ENCODE measurements at places on chromosomes 6 and 20. TPM values are rescaled to one million over a fixed set of nuclear protein-coding genes. Genes with fewer than 3 reads are reported as not detected.

- H3K27me3 ChIP-seq: peaks cover 81% of the 10 kb centered on the region
- no peaks in the 10 kb centered on the region for H3K4me1 ChIP-seq
- H3K36me3 ChIP-seq: no peaks in the 10 kb centered on the region
- DNase-seq: no peak
Observed at GRCh38 chr6:30154709-30155519, 6.1 kb downstream of the TRIM10 start.

DNA sequence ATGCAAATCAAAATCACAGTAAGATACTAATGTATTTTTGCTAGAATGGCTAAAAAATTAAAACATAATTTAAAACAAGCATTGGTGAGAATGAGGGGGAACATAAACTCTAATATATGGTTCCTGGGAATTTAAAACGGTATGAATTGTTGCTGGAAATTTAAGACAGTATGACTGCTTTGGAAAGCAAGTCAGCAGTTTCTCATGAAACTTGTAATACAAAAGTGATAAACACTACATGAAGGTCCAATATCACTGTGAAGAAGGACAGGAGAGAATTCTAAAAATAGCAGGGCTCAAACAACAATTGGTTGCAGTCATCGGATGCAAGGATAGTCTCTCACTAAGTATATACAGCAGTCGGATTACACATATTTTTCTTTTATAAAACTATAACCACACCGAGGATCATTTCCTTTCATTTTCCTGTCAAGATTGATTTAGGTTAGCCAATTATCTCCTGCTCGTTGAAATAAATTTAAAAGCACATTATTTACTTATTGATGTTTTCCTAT is 18.5 kb upstream of the PRSS16 start:
- H3K4me1 ChIP-seq: peaks cover 10% of the 10 kb centered on the region
- no peak overlapping the region for H3K4me3 ChIP-seq
- H3K27ac ChIP-seq: no peak overlapping the region
- DNase-seq: no peak

DNA sequence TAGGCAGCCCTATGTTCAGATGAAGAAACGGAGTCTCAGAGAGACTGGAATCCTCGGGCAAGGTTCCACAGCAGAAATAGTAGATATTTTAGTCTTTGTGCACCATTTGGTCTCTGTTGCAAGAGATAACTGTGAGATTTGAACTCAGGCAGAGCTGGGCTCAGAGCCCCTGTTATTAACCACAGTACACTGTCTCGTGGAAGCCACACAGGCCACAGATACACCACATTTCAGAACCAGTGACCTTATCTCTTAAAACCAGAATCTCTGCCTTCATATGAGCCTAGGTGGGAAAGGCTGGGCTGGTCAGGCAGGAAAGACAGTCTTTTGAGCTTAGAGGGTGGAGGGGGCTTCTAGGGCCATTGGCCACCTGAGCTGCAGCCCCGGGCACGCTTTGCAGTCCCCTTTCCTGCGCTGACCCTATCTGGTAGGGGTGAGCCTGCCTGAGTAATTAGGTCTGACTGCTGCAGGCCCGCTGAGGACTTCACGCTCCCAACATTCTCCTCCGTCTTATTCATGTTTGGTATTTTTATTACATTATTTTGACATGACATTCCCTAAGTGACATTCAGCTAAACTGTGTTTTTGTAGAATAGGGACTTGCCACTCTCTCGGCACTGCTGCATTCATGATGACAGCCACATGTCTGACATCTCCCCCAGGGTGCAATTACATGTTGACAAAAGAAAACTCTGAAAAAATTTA is 71.1 kb downstream of the KCNB1 start:
- no peaks in the 10 kb centered on the region for H3K36me3 ChIP-seq
- DNase-seq: no peak
- no peaks in the 10 kb centered on the region for H3K4me1 ChIP-seq
- no peak overlapping the region for H3K4me3 ChIP-seq
- no peaks in the 10 kb centered on the region for H3K27me3 ChIP-seq

GRCh38 chr6:86686496-86686895 is 250.8 kb upstream of the HTR1E start:
- DNase-seq: no peak
- no peaks in the 10 kb centered on the region for H3K4me1 ChIP-seq
- H3K27ac ChIP-seq: no peak overlapping the region
- no peaks in the 10 kb centered on the region for H3K36me3 ChIP-seq
- no peak overlapping the region for H3K4me3 ChIP-seq

DNA sequence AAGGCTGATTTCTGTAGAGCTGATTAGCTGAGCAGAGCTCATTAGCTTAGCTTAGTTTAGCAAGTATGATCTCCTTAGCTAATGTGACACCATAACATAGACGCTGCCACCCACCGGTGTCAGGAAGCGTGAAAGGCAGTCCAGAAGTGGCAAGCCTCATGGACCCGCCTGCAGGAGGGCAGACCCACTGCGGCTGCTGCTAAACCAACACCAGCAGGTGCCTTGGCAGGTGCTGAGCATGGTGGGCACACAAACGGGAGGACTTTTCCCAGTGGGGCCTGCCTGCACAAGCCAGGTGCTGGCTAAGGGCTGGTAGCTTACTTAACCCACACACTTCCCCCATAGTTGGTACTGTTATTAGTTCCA is 22.7 kb downstream of the ZDHHC14 start:
- no peak overlapping the region for H3K27ac ChIP-seq
- H3K4me1 ChIP-seq: peaks cover 19% of the 10 kb centered on the region
- H3K27me3 ChIP-seq: no peaks in the 10 kb centered on the region
- H3K4me3 ChIP-seq: no peak overlapping the region

DNA sequence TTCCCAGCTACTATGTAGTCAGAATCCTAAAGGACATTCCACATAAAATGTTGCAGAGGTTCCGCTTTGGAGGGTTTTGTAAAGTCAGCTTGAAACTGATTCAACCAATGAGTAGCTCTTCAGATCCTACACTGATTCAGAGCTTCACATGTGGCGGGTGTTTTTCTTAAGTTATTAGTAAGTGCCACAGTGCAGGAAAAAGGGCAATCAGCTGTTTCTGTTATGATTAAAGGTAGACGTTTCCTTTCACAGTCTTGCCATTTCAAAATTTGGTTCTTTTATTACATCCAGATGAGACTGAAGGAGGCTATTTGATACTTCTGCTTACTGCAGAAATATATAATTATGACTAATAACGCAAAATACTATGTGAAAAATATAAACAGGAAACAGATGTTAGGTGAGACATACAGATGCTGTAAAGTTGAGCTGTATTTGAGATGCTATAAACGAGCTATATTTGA is 443.9 kb downstream of the CDKAL1 start:
- peaks cover 4% of the 10 kb centered on the region for H3K36me3 ChIP-seq
- H3K4me1 ChIP-seq: no peaks in the 10 kb centered on the region
- no peak overlapping the region for H3K27ac ChIP-seq
- H3K27me3 ChIP-seq: no peaks in the 10 kb centered on the region

DNA sequence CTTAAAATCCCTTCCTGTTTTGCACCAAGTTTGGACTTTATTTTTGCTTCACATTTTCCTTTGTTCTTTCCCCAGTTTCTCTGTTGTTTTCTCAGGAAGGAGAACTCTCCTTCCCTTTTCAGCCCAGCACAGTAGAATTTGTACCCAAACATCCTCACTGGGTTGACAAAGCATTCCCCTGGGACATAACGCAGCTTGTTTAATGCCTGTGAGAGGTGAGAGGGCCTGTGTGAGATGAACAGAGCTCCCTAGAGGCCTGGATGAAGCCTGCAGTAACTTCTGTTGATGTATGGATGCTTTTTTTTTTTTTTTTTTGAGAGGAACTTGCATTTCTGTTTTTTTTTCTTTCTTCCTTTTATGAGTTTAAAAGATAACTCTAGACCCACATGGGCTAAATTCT is 104.9 kb upstream of the SLC22A23 start:
- no peak for DNase-seq
- peaks cover 3% of the 10 kb centered on the region for H3K27me3 ChIP-seq
- H3K36me3 ChIP-seq: no peaks in the 10 kb centered on the region
- H3K27ac ChIP-seq: no peak overlapping the region

GRCh38 chr6:32254761-32255198 is 30.9 kb upstream of the NOTCH4 start:
- peak overlapping the region; percentile 66 for H3K4me3 ChIP-seq
- no peak for DNase-seq
- H3K36me3 ChIP-seq: peaks cover 12% of the 10 kb centered on the region
- H3K27me3 ChIP-seq: no peaks in the 10 kb centered on the region
- H3K27ac ChIP-seq: no peak overlapping the region

GRCh38 chr6:39765508-39766065 is 26.6 kb upstream of the DAAM2 start:
- H3K27ac ChIP-seq: no peak overlapping the region
- no peaks in the 10 kb centered on the region for H3K27me3 ChIP-seq
- no peak overlapping the region for H3K4me3 ChIP-seq
- peaks cover 2% of the 10 kb centered on the region for H3K36me3 ChIP-seq
- peaks cover 21% of the 10 kb centered on the region for H3K4me1 ChIP-seq
- DNase-seq: no peak

DNA sequence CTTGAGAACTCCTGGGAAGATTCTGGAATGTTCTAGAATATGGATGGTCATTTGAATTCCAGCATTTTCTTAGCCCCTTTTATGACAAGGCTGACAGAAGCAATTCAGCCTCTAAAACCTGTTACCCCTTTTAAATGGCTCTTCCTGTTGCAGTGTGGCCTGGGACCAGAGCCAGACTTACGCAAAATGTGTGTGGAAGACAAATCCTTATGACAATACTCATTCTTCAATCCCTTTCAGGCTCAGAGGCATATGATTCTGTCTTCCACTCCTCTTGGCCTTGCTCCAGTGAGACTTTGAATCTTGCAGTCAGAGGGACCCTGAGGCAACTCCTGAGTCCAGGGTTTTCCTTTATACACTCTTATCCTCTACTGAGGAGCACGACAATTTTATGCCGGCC is 287.0 kb downstream of the CLIC5 start:
- no peak overlapping the region for H3K27ac ChIP-seq
- H3K4me1 ChIP-seq: no peaks in the 10 kb centered on the region
- no peak overlapping the region for H3K4me3 ChIP-seq
- peaks cover under 1% of the 10 kb centered on the region for H3K27me3 ChIP-seq

DNA sequence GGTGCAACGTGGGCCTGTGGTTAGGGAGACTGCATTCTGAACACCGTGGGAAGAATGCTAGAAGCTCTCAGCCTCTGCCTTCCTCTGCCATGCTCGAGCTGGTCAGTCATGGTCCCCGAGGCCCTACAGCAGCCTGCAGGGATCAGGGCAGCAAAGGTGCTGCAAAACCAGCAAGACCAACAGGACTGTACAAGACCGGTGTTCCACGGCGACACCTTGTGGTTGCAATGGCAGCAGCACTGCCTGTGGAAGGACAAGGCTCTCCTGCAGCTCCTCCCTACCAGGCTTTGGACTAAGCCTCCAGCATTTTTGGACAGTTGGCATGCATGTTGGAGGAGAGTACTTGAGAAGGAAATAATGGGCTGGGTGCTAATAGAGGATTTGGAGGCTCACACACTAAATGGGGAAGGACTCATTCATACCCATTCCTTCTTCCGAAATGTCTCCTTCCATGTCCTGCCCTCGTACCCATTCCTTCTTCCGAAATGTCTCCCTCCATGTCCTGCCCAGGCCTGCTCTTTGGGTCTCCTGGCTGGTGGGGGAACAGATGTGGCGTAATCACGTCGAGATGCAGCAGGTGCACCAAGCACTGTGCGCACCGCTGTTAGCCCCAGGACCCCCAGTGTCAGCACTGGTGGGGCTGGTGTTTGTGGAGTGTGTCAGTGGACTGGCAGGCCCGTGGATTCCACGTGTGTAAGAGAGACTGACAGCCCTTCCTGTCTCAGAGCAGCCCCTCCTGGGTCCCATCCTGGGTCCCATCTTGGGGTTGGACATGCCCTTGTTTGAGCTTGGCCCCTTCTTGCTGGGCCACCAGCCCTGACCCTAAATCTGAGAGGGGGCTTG is 18.6 kb upstream of the MYT1 start:
- peaks cover 2% of the 10 kb centered on the region for H3K27me3 ChIP-seq
- H3K4me1 ChIP-seq: peaks cover 26% of the 10 kb centered on the region
- H3K27ac ChIP-seq: no peak overlapping the region

- no peaks in the 10 kb centered on the region for H3K36me3 ChIP-seq
- no peak overlapping the region for H3K4me3 ChIP-seq
- no peak for DNase-seq
- peaks cover 2% of the 10 kb centered on the region for H3K27me3 ChIP-seq
- peak overlapping the region; percentile 29 for H3K27ac ChIP-seq
- H3K4me1 ChIP-seq: peaks cover 5% of the 10 kb centered on the region
Observed at GRCh38 chr6:44049163-44049988, 77.9 kb downstream of the MRPL14 start.

GRCh38 chr20:51760905-51761546 is 7.2 kb downstream of the ATP9A start:
- H3K4me1 ChIP-seq: peaks cover 28% of the 10 kb centered on the region
- no peak overlapping the region for H3K4me3 ChIP-seq
- peaks cover 4% of the 10 kb centered on the region for H3K36me3 ChIP-seq
- H3K27me3 ChIP-seq: no peaks in the 10 kb centered on the region
- DNase-seq: no peak
- peak overlapping the region; percentile 29 for H3K27ac ChIP-seq

DNA sequence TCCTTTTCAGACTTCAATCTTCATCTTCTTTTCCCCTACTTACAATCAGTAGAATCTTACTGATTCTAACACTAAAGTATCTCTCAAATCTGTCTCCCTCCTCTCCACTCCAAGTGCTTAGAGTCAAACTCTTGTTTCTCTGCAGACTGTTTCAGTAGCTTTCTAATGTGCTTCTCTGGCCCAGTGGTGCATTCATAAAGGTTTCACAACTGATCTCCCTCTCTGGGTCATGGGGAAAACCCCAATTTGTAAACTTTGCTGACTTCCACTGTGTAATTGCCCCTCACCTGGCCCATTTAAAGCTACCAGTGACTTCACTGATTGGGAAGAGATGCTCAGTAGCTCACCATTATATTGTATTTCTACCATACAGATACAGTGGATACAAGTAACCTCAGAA is 183.6 kb downstream of the FAXC start:
- no peak for DNase-seq
- H3K36me3 ChIP-seq: no peaks in the 10 kb centered on the region
- H3K27me3 ChIP-seq: no peaks in the 10 kb centered on the region

DNA sequence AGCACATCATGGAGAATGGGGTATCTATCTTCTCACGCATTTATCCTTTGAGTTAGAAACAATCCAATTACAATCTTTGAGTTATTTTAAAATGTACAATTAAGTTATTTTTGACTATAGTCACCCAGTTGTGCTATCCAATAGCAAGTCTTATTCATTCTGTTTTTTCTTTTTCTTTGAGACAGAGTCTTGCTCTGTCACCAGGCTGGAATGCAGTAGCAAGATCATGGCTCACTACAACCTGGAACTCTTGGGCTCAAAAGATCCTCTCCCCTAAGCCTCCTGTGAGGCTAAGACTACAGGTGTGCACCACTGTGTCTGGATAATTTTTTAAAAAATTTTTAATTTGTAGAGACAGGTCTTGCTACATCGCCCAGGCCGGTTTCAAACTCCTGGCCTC is 201.5 kb upstream of the ZNF217 start:
- H3K4me3 ChIP-seq: no peak overlapping the region
- no peak overlapping the region for H3K27ac ChIP-seq
- peaks cover 6% of the 10 kb centered on the region for H3K4me1 ChIP-seq
- no peaks in the 10 kb centered on the region for H3K36me3 ChIP-seq

The CALHM5 gene
- 0.45 TPM for total RNA-seq

The SLC25A27 gene
- 8.4 TPM for total RNA-seq

The CYP24A1 gene
- total RNA-seq: 0.93 TPM

The GGTLC1 gene
- total RNA-seq: not detected

The DPPA5 gene
- not detected for total RNA-seq

The ETV7 gene
- total RNA-seq: not detected

The CCDC170 gene
- total RNA-seq: 0.25 TPM

The GJA10 gene
- not detected for total RNA-seq

The DST gene
- total RNA-seq: 124 TPM

The TNFRSF21 gene
- total RNA-seq: 16.4 TPM

All from neural crest cell (in vitro differentiated cells).